Epithelial cell of proximal tubule (primary cell): ENCODE measurements at places on chromosomes 4 and X. TPM values are rescaled to one million over a fixed set of nuclear protein-coding genes. Genes with fewer than 3 reads are reported as not detected.
A peak's percentile ranks its signal among the peaks of the same experiment; 100 is the strongest.

TRO gene
- total RNA-seq: 6.1 and 15.0 TPM in 2 replicates

- no peak for DNase-seq
Measured at GRCh38 chr4:32890398-32890797, 2170.2 kb downstream of the PCDH7 start.

DNA sequence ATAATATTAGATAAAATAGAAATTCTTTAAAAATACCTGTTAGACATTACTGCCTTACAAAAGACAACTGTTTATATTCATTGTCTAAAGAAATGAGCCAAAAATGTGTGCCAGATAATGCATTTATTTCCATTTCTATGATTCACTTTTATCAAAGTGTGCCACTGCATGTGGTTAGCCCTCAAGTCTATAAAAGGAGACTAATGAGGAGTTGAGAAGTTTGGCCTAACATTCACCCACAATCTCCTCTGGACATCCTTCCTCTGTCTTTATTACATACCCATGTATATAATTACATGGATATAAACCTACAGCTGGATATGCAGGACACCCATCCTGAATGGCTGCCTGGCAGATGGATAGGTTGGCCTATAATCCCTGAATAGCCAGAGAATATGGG, 42.6 kb upstream of the PDE5A start:
- DNase-seq: no peak

DNA sequence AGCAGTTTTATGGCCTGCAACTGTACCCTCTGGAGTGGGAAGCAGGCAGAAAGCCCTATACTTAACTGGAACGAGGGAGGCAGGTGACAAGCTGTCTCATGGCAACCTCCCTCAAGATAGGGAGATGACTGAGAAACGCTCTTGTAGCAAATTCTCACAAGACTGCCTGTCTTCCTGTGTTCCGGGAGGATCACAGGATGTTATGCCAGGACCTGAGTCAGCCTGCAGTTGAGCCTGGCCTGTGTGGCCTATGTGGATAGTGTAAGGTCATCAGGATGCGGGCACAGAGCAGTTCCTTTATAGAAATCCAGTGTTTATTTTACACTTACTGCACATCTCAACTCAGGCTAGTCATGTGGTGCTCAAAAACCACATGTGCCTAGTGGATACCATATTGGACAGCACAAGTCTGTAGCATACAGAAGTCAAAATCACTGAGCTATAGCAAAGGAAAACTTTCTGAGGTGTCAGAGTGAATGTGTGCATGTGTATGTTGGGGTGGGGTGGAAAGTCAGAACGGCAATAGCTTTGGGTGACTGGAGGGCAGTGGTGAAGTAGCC, 25.2 kb downstream of the TAF7L start:
- DNase-seq: peak; percentile 12
